Activated CD4-positive, alpha-beta T cell treated with anti-CD3 and anti-CD28 coated beads, Interleukin-10, Interleukin-2, amounts not matched to agents 100 ng/mL and 50 ng/mL, durations not matched to agents 16 hours and 8 hours (primary cell): ENCODE measurements at places on chromosomes 6 and 20.
A peak's percentile ranks its signal among the peaks of the same experiment; 100 is the strongest.

GRCh38 chr20:49275636-49276035 is 2.2 kb downstream of the ZNFX1 start:
- no peak for DNase-seq

GRCh38 chr6:17311595-17312311 is 30.6 kb downstream of the RBM24 start:
- DNase-seq = no peak

DNA sequence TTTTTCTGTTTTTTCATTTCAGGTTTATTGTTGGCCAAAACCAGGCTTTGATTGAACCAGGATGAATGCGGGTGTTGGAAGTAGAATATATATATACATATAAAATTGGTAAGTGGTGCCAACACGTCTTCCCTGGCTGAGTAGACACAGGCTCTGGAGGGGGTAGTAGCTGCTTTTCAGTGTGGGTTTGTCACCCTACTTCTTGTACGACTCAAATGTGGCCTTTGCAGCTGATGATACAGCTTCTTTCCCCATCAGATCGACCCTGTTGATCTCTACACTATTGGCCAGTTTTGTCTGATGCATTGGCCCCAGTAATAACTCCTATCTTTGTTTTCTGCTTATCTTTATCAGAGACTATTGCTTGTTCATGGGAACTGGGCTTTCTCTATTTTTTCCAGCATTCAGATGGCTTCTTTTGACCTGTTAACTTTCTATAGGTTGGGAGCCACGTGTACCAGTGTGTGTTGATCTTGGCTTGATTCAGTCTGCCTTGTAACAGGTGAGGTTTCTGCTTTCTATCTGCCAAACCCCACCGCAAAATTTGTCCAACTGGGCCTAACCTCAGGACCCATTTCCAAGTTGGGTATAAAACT is 2.7 kb upstream of the ZNFX1 start:
- peak; percentile 29 for DNase-seq

GRCh38 chr6:149182262-149182661 is 135.2 kb upstream of the TAB2 start:
- no peak for DNase-seq

GRCh38 chr6:144285548-144285797 is 338 bp downstream of the UTRN start:
- no peak for DNase-seq

DNA sequence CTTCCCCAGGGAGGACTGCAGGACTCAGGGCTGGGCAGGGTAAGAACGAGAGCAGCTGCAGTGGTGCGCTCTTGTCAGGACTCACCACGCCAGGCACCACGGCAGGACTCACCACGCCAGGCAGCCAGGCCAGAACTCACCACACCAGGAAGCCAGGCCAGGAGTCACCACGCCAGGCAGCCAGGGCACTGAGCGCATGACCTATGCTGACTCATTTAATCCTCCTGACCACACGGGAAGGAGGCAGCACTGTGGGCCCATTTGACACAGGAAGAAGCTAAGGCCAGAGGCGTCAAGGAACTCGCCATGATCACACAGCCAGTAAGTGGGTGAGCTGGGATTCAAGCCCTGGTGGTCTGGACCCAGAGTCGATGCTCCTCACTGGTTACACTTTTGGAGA is 189.3 kb downstream of the PREX1 start:
- peak; percentile 59 for DNase-seq
